ENCODE measurements at places on chromosomes 3 and 15.

- DNase-seq, result no peak
Measured at GRCh38 chr3:17354341-17354740, 388.1 kb downstream of the TBC1D5 start.

DNA sequence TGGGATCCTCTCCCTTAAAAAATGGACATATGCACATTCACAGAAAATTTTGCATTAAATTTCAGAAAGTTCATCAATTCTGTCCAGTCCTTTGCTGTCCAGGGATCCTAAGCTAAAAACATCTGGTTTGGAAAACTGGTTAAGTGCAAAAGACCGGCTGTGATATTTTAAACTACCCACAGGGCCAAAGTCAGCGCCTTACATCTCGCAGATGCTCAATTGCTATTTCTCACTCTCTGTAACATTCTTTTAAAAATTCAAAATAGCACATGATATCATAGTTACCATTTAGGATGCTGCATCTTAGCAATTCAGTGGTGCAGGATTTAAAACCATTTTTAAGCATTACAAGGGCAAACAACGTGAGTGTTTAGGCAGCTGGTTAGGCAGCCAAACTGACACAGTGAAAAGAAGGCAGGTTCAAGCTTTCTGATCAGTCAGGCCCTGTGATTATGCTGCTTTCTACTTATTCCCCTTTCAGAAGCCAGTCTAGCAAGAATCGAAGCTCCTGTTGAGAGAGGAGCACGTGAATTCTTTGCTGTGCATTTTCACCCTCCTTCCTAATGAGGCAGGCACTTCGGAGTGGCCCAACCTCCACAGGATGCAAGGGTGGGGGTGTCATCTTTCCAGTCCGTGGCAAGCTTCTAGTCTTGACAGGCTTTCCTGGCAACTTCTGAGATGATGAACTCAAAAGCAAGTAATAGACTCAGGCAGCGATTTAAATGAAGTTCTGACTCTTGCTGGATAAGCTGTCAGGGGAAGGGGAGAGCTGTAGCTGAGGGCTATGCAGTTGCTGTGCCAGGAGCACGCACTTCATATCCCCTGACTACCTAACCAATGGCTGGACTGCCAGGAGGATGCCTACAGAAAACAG, 8.8 kb downstream of the PRICKLE2 start:
- DNase-seq, result no peak

DNA sequence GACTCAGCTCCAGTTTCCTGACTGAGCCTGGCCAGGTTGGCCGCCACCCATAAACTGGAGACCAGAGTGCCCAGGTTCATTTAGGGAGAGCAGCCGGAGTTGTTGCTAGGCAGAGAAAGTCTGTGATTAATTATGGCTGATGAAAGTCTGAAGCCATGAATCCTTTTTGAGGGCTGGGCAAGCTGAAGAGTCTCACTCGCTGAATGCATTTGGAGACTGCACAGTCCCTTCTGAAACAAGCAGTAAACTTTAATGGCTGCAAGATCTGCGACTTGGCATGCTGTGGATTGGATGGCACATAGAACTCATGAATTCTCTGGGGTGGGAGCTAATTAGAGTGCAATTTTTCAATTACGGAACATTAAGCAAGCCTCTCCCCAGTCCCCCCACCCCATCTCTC, 282.1 kb downstream of the RPLP1 start:
- DNase-seq, result no peak

DNA sequence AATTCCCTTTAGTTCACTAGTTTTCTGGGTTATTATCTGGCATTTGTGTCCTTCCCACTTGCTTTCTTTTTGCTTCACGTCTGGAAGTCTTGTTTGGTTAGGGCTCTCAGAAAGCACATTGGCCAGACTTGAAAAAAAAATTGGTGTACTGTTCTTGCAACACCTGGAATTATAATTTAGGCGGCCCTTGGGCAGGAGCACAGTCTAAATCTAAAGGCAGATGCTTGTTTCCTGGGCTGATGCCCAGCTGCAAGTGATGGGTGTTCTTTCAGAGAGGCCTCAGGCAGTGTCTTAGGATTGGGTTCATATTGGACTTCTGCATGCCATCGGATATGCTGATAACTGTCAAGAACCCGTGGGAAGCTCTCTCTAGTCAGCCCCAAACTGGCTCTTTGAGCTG, 521.5 kb downstream of the PDCD6IP start:
- DNase-seq, result no peak

DNA sequence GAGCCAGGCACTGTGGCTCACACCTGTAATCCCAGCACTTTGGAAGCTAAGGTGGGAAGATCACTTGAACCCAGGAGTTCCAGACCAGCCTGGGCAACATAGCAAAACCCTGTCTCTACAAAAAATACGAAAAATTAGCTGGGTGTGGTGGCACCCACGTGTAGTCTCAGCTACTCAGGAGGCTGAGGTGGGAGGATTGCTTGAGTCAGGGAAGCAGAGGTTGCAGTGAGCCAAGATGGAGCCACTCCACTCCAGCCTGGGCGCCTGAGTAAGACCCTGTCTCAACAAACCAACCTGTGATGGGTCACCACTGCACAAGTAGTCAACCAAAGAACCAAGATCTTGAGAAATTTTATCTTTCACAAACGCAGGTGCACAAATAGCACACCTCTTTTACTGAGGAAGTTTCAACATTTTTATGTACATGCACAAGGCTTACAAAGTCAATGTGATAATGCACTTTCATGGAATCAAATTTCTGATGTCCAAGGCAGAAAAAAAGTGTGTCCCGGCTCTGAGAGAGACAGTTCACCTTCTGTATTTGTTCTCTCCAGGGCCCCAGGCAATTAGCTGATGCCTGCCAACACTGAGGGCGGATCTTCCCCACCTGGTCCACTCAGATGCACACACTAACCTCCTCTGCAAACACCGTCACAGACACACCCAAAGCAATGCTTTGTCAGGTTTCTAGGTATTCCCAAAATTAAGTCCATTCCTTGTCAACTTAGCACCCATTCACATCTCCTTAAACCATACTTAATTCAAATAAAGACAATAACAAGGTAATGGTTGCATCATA, 12.4 kb downstream of the ACAA1 start:
- no peak for DNase-seq

Measured in hippocampal formation (tissue), 2 donors.